Caco-2 (cell line): ENCODE measurements at places on chromosomes 5 and 9. TPM values are rescaled to one million over a fixed set of nuclear protein-coding genes. Genes with fewer than 3 reads are reported as not detected.

The TSLP gene
- total RNA-seq = not detected in 2 replicates

The AJM1 gene
- 3.6 and 4.2 TPM in 2 replicates for total RNA-seq

The BTNL9 gene
- total RNA-seq = 8.4 and 10.0 TPM in 2 replicates

- DNase-seq = no peak
- no peaks in the 10 kb centered on the region for H3K36me3 ChIP-seq
- H3K4me3 ChIP-seq = no peak overlapping the region
- H3K4me1 ChIP-seq = no peaks in the 10 kb centered on the region
- no peak overlapping the region for H3K27ac ChIP-seq
- H3K27me3 ChIP-seq = no peaks in the 10 kb centered on the region
Measured at GRCh38 chr9:93264338-93265125, 80.6 kb downstream of the WNK2 start.

- H3K27me3 ChIP-seq = no peaks in the 10 kb centered on the region
- no peaks in the 10 kb centered on the region for H3K36me3 ChIP-seq
- H3K27ac ChIP-seq = no peak overlapping the region
- no peaks in the 10 kb centered on the region for H3K4me1 ChIP-seq
Measured at GRCh38 chr5:16178745-16179372, 732 bp downstream of the MARCHF11 start.

GRCh38 chr5:138905541-138905940 is 30.4 kb upstream of the LRRTM2 start:
- DNase-seq = no peak
- peaks cover 3% of the 10 kb centered on the region for H3K36me3 ChIP-seq
- no peak overlapping the region for H3K4me3 ChIP-seq
- H3K27me3 ChIP-seq = no peaks in the 10 kb centered on the region
- H3K27ac ChIP-seq = no peak overlapping the region

GRCh38 chr5:158265931-158266700 is 407.2 kb upstream of the CLINT1 start:
- no peaks in the 10 kb centered on the region for H3K27me3 ChIP-seq
- no peak overlapping the region for H3K4me3 ChIP-seq
- no peaks in the 10 kb centered on the region for H3K4me1 ChIP-seq
- H3K27ac ChIP-seq = no peak overlapping the region
- H3K36me3 ChIP-seq = no peaks in the 10 kb centered on the region

DNA sequence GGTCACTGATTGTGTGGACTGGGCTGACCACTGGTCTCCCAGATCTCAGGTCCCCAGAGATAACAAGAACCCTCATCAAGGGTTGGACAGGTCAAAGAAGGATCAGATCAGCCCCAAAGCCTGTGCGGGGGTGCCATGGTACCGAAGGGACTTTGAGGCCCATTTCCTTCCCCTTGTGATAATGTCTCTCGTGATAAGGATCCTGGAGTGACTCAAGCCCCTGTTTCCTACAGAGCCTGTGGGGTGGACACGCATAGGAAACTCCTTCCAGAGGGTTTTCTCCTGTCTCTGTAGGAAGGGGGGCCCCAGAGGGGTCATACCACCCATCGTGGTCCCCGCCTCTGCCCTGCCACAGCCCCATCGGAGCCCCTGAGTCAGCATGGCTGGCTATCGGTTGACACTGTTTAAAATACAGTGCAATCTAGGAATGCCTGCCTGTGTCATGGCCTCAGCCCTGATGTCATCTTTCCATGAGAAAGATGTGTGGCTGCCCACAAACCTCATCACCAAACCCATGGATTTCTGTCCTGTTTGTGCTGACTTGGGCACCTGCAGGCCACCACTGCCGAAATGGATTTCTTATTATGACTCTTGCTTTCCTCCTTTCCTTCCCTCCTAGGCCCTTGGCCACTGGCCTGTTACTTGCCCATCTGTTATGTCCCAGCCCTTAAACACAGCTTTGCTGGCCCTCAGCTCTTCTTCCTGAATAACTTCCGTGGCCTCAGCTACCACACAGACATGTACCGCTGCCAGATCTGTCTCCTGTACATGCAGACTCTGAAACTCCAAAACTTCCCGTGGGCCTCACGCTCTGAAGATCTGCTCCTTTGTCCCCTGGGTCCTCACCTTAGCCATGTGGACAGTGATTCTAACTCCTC is 2.9 kb upstream of the CSF2 start:
- H3K27ac ChIP-seq = no peak overlapping the region
- H3K36me3 ChIP-seq = no peaks in the 10 kb centered on the region
- H3K4me3 ChIP-seq = no peak overlapping the region
- peak; percentile 12 for DNase-seq

DNA sequence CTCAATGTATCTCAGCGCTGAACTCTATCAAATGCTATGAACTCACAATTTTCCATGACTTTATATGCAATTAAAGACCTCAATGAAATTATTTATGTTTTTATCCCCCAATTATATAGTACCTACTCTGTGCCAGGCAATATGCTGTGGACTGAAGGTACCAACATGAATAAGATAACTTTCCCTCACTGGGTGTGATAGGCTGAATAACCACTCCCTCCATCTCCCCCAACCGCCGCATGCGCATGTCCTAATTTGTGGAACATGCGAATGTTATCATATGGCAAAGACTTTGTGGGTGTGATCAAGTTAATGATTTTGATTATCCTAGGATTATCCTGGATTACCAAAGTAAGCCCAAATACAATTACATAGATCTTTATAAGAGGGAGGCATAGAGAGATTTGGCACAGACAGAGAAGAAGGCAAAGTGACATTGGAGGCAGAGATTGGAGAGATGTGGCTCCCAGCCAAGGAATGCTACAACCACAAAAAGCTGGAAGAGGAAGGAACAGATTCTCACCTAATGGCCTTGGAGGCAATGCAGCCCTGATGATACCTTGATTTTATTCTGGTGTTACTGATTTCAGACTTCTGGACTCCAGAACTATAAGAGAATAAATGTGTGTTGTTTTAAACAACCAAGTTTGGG is 149.1 kb upstream of the VCAN start:
- H3K4me3 ChIP-seq = no peak overlapping the region
- no peak for DNase-seq

DNA sequence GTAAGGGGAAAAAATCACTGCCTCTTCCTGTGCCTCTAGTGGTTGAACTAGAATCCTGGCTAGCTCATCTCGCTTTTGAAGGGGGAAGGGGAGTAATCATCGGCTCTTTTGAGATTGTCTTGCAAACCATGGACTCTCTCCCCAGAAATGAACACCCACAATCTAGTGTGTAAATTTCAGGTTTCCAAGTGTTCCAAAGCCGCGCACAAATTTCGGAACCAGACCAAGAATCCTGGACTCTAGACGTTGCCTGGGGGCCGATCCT is 4.9 kb upstream of the FOXE1 start:
- no peak overlapping the region for H3K27ac ChIP-seq
- no peaks in the 10 kb centered on the region for H3K27me3 ChIP-seq
- H3K36me3 ChIP-seq = no peaks in the 10 kb centered on the region
- no peaks in the 10 kb centered on the region for H3K4me1 ChIP-seq

DNA sequence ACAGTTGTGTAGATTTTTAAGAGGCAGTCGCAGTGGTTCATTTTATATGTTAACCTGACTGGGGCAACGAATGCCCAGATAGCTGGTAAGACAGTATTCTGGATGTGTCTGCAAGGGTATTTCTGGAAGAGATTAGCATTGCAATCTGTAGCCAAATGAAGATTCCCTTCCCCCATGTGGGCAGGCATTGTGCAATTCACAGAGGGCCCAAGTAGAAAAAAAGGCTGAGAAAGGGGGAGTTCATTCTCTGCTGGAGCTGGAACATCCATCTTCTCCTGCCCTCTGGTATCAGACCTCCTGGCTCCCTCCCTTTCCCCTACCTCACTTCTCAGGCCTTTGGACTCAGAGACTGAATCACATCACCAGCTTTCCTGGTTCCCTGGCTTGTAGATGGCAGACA is 70.6 kb downstream of the TENT4A start:
- H3K27me3 ChIP-seq = no peaks in the 10 kb centered on the region
- no peaks in the 10 kb centered on the region for H3K36me3 ChIP-seq
- H3K4me3 ChIP-seq = no peak overlapping the region
- H3K27ac ChIP-seq = no peak overlapping the region
- DNase-seq = no peak

- H3K4me1 ChIP-seq = no peaks in the 10 kb centered on the region
- no peaks in the 10 kb centered on the region for H3K27me3 ChIP-seq
Measured at GRCh38 chr5:16679863-16680262, 63.1 kb upstream of the RETREG1 start.

DNA sequence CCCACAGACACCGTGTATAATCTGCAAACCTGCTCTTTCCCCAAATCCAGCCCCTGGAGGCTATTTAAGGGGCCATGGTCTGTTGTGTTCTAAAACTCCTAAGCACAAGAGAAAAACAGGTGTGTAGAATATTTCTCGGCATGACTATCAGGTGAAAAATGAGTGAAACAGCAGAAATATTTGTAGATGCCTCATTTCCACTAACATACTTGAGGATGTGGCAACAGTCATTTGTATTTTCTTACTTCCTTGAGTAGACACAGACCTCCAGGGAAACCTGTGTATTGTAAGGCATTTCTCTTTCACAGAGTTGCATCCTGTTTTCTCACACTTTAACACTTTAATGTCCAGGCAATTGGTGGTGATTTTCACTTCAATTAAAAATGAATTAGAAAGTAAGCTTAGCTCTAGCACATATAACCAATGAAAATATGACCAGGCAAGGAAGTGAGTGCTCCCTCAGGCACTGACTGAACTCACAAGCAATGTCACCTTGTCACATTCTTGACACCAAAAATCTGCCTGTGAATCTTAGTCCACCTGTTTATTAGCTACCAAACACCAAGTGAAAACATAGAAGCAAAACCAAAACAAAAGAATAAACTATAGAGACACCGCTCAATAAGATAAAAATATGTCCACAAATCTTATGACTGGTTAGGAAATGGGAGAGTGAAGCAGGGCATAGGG is 64.4 kb downstream of the DIRAS2 start:
- H3K27ac ChIP-seq = no peak overlapping the region
- DNase-seq = no peak
- no peak overlapping the region for H3K4me3 ChIP-seq
- H3K27me3 ChIP-seq = no peaks in the 10 kb centered on the region
- H3K4me1 ChIP-seq = no peaks in the 10 kb centered on the region
- no peaks in the 10 kb centered on the region for H3K36me3 ChIP-seq

GRCh38 chr5:43637416-43637815 is 34.4 kb downstream of the NNT start:
- H3K4me1 ChIP-seq = peaks cover 8% of the 10 kb centered on the region; the same call in 1 of the 2 replicates
- H3K27ac ChIP-seq = no peak overlapping the region
- H3K27me3 ChIP-seq = no peaks in the 10 kb centered on the region
- H3K36me3 ChIP-seq = no peaks in the 10 kb centered on the region

- no peaks in the 10 kb centered on the region for H3K27me3 ChIP-seq
- H3K27ac ChIP-seq = no peak overlapping the region
- no peak overlapping the region for H3K4me3 ChIP-seq
Measured at GRCh38 chr9:78366827-78367226, 69.9 kb downstream of the PSAT1 start.

DNA sequence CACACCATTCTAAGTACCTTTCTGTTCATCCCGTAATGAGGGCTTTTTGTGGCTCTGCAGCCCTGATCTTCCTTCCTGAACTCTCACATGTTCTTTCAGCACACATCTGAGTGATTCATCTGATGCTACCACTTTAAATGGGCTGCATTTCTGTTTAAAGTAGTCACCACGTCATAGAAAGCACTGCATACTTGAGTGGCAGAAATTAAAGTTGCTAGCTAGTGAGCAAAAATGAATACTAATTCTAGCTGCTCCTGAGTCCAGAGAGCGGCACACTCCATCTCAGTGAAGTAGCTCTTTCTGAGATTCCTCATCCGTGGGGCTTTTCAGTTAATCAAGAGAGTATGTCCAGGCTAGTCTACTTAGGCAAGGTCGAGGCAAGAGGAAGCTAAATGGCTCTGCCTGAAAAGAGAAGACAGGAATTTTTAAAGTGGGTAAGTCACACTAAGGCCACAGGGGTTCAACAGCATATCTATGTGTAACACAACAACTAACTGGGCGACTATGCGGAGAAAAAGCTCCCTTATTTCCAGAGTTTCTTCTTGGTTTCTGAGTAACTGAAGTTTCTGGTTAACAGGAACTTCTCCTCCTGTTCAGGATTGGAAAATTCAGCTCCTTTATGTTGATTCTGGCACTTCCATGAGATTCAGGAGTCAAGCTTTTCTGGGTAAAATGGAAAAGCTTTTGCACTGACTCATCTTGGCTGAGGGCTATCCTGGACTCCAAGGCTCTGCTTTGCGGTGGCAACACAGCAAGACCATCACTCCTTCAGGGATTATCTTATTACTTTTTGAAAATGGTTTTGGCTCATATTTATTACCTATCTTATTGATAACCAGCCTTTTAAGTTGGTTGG is 109.5 kb downstream of the TAF11L14 start:
- H3K27me3 ChIP-seq = no peaks in the 10 kb centered on the region
- no peaks in the 10 kb centered on the region for H3K4me1 ChIP-seq
- no peak for DNase-seq

DNA sequence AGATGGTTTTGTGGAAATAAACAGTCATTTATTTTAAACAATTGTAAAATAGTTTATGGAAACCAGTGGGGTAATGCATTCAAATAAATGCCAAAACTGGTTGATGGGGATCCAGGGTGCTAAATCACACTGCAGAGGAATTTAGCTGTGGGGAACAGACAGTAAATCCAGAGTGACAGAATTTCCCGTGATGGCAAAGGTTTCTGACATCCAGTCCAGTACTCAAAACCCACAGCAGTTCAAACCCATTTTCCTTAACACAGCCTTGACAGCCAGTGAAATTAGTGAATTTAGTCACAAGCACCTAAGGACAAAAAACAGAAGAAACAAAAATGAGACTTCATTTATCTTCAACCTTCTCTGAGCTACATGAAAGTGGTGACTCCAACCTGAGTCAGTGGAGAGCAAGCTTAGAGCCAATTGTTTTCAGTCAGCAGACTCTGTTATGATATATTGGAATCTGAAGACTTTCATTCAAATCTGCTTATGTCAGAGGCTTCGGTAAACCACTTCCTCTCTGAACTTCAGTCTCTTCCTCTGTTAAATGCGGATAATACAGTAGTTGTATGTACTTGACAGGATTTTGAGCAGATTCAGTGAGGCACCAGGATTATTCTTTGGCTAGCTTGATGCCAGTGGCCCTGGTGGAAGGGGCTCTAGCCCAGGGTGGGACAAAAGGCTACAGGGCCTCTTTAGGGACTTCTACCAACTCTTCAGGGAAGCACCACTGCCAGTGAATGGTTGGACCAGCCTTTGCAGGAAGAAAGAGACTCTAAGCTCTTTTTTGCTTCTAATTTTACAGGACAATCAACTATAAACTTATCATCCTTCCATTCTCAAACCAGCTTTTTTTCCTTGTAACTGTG is 185.3 kb downstream of the MAPKAP1 start:
- H3K4me3 ChIP-seq = no peak overlapping the region
- H3K27me3 ChIP-seq = no peaks in the 10 kb centered on the region
- DNase-seq = no peak
- no peaks in the 10 kb centered on the region for H3K36me3 ChIP-seq
- peak overlapping the region; percentile 3 for H3K27ac ChIP-seq
- no peaks in the 10 kb centered on the region for H3K4me1 ChIP-seq

DNA sequence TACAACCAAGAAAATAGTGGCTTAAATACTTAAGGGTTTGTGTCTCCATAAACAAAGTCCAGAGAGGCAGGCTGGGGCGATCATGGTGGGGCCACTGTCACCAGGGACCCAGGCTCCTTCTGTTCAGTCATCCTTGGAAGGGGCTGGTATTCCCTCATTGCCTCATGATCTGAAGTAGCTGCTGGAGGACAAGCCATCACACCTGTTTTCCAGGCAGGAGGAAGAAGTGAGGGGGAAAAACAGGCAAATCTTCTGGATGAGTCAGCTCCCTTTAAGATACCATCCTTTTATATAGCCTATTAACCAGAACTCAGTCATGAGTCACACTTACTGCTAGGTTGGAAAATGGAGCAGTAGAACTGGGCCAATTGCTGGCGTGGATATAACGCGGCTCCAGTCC is 92.3 kb downstream of the DAP start:
- no peaks in the 10 kb centered on the region for H3K36me3 ChIP-seq
- 0 out of 2 replicates have a peak, but pooled peaks cover 7% of the 10 kb centered on the region for H3K4me1 ChIP-seq
- no peaks in the 10 kb centered on the region for H3K27me3 ChIP-seq
- H3K27ac ChIP-seq = no peak overlapping the region
